ENCODE measurements at places on chromosomes 7 and 10.

GRCh38 chr10:52774182-52774581, 1.6 kb upstream of the MBL2 start:
- DNase-seq: no peak

DNA sequence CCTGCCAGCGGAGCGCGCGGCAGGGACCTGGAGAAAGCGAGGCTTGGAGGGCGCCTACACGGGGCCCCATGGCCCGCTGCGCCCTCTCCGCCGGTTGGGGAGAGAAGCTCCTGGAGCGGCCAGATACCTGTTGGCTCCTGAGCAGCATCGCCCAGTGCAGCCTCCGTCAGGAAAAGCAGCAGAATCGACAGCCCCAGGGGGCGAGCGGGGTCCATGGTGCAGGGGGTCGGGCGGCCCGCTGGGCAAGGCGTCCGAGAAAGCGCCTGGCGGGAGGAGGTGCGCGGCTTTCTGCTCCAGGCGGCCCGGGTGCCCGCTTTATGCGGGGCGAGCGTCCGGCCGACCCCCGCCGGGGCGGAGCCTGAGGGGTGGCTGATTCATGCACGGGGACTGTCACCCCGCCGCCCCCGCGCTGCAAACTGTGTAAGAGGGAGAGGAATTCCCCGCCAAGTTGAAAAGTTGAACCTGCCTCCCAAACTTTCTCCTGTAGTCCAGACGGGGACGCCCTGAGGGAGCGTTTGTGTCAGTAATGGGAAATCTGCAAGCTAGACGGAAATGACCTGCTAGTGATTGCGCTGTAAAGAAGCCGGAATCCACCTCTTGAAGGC, at the start of gene TFPI2:
TSS of gene TFPI2 (minus strand) at position 290 of the 605 bp plus-strand sequence. CDS start at position 215, 75 bp downstream.
- no peak for DNase-seq

- DNase-seq: no peak
Observed at GRCh38 chr7:45595809-45596664, 21.9 kb downstream of the ADCY1 start.

GRCh38 chr10:84825330-84825729, 496.9 kb downstream of the CCSER2 start:
- DNase-seq: no peak

- DNase-seq: no peak
Observed at GRCh38 chr10:52644373-52645186, 128.0 kb downstream of the MBL2 start.

GRCh38 chr10:110207805-110208613, 604 bp downstream of the MXI1 start:
- peak; percentile 28 for DNase-seq

DNA sequence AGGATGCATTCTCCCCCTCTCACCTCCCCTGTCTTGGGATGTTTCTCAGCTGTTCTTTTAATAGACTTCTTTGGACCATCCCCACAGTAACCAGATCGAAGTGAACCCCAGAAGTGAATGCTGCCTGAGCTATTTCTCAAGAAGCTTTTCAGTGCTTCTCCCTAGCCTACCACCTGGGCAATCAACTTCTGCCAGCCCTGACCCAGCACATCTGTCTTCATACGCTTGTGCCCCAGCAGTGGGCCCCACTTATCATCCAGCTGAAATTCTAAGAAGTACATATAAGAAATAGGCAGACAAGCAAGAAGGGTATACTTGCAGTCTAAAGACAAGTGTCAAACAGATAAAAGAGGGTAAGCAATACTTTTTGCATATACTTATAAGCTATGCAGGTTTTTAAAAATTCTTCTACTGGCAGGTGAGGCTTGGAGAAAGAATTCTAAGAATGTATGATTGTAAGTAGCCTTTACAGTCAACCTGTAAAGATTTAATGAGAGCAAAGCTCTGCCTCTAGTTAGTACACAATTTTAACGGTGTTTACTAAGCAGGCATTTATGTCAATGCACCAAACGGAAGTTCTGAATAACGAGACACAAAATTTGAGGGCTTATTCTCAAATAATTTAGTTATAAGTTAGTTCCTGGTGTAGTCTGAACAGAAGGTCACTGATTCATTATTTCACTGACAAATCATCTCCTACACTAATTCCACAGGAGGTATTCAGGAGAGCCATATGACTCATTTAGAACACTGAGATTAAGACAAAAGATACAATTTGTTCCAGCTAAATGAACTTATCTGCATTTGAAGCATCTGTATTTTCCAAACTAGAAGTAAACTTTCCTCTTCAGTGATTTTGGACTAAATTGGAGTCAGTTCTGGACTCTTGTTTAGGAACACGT, 83.3 kb downstream of the RNLS start:
- no peak for DNase-seq

GRCh38 chr7:28958235-28958979, at the start of gene TRIL:
TSS of gene TRIL (minus strand) at chr7:28958330. CDS start at chr7:28958046, 284 bp downstream.
- DNase-seq: no peak

DNA sequence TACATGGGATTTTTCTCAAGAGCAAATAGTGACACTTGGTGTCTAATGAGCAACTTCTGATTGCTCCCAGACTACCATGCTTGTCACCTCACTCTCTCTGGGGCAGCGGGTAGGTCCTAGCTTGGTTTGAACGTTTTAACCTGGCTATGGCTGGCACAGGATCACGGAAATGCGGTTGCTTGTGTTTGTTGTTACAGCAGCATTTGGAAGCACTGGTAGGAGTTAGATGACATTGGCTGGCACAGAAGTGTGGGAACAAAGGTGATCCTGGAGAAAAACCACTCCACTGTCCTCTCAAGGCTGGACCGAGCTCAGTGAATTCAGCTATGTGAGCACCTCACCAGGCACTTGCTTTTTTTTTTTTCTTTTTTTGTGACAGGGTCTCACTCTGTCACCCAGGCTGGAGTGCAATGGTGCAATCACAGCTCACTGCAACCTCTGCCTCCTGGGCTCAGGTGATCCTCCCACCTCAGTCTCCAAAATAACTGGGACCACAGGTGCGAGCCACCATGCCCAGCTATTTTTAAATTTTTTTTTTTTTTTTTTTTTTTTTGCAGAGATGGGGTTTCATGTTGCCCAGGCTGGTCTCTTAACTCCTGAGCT, 3.5 kb upstream of the PFKFB3 start:
- DNase-seq: no peak

DNA sequence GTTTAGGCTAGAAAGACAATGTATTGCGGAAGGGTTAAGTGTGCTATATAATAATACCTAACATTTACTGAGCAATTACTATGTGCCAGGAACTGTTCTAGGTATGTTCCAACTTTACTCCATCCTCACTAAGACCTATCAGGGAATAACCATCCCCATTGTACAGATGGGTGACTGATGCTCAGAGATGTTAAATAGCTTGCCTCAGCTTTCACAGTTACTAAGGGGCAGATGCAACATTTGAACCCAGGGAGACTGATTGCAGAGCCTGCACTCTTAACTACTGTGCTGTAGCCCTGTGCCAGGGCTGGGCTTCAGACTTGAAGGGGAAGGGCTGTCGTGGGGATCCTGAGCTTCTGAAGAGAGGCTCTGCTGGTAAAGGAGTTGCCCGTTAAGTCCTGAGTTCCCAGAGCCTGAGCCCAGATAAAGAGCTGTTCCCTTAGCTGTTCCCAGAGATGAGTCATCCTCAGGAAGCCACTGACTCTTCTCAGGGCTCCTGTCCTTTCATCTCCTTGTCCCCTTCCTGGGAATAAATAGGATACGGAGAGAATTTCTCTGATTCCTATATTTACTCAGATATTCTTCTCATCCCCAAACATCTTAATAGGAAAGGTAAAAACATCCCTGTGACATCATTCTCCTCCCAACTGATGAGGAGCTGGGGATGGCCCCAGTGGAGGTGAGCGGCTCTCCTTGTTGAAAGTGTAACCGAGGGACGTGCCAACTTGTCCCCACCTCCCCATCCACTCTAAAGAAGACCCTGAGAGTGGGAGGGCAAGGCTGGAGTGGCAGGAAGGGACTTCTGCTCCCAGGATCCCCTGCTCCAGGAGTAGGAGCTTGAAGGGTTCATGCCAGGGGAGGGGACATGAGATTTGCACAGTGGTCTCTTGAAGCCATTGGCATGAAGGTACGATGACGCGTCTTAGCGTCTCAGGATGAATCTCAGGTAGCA, 28.0 kb upstream of the HABP2 start:
- no peak for DNase-seq

GRCh38 chr7:24949884-24950283, 30.1 kb downstream of the OSBPL3 start:
- DNase-seq: no peak
